ENCODE measurements at places on chromosomes 13 and 19.

DNA sequence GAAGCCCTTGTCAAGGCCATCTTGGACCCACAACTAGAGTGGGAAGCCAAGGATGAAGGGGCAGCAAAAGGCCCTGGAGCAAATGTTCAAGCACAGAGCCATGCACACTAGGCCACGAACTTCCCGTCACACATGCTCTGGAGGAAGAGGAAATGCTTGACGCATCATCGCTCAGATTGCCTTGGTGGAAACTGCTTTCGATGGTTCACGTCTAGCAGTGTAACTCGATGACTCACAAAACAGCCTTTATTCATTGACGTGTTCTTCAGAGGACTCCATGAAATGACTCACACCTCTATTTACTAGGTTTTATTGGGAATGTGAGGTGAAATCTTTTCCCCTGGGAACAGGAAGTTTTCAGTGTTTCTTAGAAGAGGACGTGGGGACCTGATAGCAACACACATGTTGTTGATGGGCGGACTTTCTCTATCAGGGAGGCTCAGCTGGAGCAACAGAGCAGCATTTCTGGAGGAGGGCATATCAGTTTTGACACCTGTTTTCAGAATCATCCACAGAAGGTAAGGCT, 79.8 kb upstream of the FLT1 start:
- no peak for DNase-seq

DNA sequence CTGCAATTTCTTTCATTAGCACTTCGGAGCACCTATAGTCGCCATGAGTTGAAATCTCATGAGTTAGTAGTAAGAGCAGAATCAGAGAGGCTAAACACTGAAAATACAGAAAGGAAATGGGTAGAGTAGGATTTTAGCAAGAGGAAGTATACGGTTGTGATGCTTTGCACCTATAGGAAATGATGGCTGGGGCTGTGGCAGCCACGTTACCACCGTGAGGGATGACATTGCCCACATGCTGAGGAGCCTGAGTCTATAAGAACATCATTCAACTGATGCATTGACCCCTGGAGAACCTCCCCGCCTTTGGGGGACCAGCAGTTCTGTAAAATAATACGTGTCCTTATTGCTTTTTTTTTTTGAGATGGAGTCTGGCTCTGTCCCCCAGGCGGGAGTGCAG, 20.4 kb downstream of the FAM187B start:
- DNase-seq, result no peak

DNA sequence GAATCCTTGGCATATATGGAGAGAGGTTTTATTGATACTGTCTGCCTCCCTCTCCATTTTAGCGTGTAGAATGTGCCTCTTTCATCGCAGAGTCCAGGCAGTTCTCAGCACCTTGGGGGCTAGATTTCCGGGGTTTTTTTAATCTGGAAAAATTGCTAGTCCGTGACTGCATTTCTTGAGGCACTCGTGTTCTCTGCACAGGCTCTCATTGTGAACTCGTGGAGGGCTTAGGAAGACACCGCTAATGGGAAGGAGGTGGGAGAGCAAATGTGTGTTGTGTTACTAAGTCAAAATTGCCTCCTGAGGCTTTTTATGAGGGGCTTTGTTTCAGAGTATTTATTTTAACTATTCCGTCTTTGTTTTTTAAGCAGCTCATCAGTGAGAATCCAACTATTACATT, 10.1 kb downstream of the ING1 start:
- no peak for DNase-seq

DNA sequence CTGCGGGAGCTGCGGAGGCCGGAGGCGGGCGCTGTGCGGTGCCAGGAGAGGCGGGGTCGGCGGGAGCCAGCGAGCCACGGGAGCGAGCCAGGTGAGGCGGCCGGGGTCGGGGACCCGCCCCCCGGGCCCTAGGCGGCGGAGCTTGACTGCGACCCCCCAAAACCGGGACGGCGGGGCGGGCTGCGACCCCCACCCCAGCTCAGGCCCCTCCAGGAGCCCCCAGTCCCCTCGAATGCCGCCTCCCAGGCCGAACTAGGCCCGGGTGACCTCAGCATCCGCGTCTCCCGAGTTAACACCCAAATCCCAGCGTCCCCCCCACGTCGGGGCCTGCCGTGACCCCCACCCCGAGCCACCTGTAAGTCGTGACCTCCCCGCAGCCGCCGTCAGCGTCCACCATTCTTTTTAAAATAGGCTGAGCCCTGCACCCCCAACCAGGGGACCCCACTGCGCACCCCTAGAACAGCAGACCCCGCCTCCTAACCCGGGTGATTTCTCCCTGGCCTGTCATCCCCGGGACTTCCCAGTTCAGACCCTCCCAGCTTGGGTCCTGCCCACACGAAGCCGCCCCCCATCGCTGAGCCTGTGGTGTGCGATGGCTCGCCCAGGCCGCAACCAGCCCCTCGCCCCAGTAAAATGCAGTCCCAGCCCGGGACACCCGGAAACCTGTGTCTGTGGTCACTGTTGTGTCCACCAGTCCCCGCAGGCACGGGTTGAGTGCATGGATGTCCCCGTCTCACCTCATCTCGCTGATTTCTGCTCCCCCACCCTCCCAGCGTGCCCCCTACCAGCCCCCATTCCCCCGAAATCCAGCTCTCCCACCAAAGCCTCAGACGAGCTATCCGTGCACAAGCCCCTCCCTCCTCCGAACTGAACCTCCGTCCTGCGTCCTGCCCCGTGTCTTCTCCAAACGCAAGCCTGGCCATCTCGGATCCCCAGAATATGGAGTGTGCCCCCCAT, 551 bp downstream of the FZR1 start:
- no peak for DNase-seq

GRCh38 chr13:52800856-52801255, 47.6 kb downstream of the PCDH8 start:
- DNase-seq, result no peak

DNA sequence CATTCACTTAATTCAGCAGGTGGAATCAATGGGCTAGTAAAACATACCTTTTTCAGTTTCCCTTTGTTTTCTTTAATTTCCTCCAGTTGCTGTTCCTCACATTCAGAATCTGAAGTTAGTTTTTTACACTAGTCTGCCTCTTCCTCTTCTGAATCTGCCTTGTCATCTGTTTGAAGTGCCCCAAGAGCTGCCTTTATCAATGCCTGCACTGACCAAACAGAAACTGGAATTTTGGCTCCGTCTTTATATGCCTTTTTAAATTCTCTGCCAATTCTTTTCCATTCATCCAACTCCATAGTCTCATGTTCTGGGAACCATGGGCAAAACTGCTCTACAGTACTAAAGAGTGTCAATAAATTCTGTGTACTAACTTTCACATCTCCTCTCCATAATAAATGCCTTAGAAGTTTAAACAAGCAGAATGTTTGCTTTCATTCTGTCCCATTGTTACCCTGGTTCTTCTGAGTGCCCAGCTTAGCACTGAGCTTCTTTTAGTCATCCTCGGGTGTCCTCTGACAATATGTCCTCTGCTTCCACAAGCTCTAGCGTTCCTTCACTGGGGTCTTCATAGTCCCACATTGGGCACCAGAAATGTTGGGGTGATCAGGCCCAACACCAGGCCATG, 154.2 kb downstream of the ZNF486 start:
- DNase-seq, result no peak

DNA sequence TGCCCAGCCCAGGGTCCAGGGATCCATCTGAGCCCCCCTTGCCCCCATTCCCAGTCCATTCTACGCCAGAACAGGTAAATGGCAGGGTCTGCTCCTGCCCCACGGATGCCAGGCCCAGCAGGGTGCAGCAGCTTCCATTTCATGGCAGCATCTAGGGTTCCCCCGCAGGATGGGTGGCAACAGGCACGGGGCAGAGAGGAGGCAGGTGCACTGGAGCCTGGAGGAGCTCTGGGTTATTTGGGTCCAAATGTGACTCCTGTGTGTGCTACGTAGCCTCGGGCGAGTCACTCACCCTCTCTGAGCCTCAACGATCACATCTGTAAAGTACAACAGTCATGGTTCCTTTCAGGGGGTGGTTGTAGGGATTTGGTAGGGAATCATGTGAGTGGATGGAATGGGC, 27.4 kb downstream of the IL12RB1 start:
- DNase-seq, result no peak

DNA sequence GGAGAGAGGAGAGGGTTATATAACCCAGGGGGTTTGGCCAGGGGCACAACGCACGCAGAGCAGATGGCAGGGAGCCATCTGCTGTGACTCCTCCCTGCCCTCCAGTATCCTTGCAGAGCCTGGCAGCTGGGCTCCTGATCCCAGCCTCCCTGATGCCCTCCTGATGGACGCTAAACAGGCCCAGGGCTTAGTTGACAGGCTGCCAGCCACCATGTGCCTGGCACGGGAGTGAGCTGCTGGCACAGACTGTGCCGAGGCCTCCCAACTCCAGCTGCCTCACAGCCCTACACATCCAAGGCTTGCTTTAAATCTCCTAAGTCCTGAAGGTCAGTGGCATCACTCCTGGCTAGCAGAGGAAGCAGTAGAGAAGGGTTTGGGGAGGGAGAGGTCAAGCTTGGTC, 16.7 kb downstream of the SYDE1 start:
- DNase-seq, result no peak

- no peak for DNase-seq
Observed at GRCh38 chr13:74886502-74886901, 595.5 kb downstream of the TBC1D4 start.

GRCh38 chr13:66780814-66781213, 449.3 kb downstream of the PCDH9 start:
- no peak for DNase-seq

GRCh38 chr13:49417161-49417560, 26.7 kb downstream of the CAB39L start:
- DNase-seq, result no peak

GRCh38 chr13:71801781-71802180, 65.2 kb downstream of the DACH1 start:
- DNase-seq, result no peak

DNA sequence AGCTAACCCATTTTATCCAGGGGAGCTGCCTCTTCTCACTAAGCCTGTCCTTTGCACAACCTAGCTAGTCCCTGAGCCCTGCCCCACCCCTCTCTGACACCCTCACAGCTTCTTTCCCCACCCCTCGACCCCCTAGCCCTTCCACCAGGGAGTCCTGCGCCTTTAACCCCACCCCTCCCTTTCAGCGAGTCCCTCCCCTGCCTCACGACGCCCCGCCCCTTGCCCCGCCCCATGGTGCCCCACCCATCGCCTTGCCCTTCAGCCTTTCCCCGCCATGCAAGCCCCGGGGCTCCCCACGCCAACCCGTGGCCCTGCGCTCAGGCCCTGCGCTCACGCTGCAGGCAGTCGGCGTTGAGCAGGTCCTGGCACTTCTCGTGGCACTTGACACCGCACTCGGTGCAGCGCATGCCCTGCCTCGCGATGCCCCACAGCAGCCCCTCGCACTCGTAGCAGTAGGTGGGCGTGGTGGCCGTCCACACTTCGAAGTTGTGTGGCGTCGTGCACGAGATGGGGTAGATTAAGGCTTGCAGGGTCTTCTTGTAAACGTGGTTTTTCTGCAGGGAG, 40.0 kb downstream of the UNC13A start:
- DNase-seq, result peak; percentile 44

DNA sequence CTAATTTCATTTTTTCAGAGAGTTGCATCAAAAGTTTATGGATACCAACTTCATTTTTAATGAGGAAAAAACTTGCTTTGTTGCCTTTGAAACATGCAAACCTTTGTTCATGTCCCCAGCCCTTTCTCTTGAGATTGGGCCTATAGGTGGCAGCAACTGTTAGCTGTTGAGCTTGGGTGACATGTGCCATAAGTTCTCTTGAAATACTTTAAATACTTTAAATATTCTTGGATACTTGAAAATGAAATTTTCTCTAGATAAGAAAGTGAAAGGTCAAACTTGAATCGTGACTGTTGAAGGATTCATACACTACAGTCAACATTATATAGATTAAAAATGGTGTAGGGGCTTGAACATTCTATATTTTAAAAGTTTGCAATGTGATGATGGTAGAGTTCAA, 294.9 kb downstream of the NDFIP2 start:
- peak; percentile 23 for DNase-seq

DNA sequence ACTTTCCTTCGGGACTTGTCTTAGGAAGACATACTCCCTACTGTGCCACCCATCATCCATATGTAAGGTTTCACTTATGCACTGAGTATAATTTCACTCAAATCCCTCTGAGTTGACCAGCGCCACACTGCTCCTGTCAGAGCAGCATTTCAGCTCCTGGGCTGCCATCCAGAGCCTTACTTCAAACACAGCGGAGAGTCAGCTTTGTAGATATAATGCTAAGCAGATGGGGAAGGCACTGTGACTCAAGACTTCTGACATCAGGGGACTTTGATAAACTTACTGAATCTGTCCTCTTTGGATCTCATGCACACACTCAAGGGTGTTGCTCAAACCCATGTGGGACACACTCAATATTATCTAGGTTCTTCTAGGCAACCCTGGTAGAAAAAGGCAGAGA, 34.9 kb downstream of the DOCK9 start:
- DNase-seq, result no peak

GRCh38 chr13:40145139-40145538, 489.7 kb downstream of the COG6 start:
- no peak for DNase-seq

DNA sequence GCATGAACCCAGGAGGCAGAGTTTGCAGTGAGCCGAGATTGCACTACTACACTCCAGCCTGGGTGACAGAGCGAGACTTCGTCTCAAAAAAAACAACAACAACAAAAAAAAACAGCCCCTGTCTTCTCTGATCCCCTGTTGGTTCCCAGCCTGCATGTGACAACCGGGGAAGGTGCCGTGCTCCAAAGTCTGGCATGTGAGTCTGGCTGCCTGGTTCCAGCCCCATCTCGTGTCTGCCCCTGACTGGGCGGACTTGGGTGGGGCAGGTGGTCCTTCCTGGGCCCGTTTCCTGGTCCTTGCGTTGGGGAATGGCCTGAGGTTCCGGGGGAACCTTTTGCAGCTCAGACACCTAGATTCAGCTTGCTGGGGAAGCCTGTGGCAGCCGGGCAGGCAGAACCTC, 50.5 kb downstream of the DNM2 start:
- no peak for DNase-seq

GRCh38 chr19:40622773-40623075, 21.6 kb downstream of the LTBP4 start:
- DNase-seq, result no peak

- DNase-seq, result peak; percentile 86
Observed at GRCh38 chr19:54029930-54030490, 33.7 kb downstream of the VSTM1 start.

DNA sequence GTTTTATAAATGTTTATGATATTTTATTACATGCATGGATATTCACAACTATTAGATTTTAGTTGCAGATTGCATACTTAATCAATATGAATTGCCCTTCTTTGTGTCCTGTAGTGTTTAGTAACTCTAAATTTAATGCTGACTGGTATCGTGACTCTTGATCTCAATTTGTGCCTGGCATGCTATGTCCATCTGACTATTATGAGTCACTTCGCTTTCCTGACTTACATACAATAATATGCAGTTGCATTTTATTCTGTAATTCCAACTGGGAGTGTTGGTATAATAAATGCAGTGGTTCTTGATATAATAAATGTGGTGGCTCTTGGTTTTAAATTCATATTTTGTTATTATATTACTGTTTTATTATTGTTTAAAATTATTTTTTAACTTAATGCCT, 277.5 kb downstream of the LIG4 start:
- DNase-seq, result no peak

DNA sequence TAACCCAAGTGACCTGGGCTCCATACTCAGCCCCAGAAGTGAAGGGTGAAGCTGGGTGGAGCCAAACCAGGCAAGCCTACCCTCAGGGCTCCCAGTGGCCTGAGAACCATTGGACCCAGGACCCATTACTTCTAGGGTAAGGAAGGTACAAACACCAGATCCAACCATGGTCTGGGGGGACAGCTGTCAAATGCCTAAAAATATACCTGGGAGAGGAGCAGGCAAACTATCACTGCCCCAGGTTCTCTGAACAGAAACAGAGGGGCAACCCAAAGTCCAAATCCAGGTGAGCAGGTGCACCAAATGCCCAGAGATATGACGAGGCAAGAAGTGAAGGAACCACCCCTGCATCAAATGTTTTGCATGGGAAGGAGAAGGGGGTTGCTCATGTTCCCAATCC, 6.1 kb upstream of the CEACAM7 start:
- DNase-seq, result no peak

Measured in WTC11 (cell line).